ENCODE measurements at places on chromosomes 1 and 21.

DNA sequence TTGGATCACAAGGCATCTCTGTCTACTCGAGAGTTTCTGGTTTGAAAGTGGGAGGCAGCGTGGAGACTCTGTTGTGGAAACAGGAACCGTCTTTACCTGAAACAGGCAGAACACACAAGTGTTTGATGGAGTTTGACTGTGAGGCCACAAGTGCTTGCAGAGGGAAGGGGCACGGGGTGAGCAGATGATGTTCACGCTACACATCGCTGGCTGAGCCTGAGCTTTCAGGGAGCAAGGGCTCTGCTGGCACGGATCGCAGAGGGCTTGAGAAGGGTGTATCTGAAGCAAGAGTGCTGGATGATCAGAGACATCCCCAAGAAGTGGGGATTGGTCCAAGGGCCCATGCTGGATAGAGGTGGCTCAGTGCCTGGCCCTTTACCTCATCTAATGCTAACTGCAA, 59.3 kb downstream of the IGSF21 start:
- DNase-seq, result no peak

- DNase-seq, result no peak
Observed at GRCh38 chr21:31426235-31426797, 82.3 kb upstream of the TIAM1 start.

DNA sequence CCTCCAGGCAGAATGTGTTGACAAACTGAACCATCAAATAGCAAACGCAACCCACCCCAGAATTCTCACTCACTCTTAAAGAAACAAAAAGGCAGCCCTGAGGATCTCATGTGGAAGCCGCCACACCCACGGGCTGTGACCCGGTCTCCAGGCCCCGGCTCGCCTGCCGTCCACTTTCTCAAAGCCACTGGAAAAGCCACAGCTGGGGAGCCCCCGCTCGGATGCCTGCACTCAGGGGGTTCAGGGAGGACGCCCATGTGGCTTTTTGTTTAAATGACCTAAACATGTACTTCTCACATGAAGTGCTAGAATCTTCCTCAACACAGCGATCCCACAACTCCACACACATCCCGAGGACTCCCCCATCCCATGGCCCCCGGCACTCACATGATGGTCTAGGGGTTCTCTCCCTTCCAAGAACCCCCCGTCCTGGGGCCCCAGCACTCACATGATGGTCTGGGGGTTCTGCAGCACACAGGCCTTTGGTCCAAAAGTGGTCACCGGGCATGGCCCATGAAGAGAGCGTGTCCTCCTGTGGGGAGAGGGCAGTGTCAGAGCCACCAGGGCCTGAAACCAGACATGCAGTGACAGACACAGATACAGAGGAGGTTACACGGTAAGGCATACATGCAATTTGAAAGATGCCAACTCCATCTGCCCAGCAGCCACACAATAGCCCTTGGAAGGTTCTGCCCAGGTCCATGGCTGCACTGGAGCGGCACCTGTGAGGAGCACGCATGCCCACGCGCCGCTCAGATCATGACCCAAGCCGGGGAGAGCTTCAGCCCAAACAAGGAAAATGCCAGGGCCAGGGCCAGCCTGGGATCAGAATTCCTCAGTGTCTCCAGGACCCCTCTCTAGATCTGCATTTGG, 16.5 kb downstream of the NADK start:
- no peak for DNase-seq

GRCh38 chr1:162284206-162284955, 92.3 kb downstream of the SPATA46 start:
- DNase-seq, result no peak

DNA sequence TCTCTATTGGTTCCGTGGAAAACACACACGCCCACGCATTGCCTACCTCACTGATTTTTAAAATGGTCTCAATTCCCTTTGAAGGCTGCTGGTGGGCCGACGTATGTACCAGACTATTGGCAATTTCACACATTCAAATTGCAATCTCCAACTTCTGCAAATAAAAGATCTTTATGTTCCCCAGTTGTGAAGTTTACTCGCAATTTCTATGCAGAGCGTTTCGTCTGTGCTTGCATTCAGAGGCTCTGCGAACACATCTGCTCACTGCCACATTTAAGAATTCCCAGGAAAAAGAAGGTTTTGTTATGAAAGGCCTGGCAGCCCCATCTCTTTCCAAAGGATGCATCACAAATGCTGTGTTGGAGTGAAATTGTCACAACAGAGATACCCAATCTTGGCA, 288.0 kb upstream of the KAZN start:
- no peak for DNase-seq

GRCh38 chr1:73755649-73756048, 442.3 kb downstream of the LRRIQ3 start:
- no peak for DNase-seq

DNA sequence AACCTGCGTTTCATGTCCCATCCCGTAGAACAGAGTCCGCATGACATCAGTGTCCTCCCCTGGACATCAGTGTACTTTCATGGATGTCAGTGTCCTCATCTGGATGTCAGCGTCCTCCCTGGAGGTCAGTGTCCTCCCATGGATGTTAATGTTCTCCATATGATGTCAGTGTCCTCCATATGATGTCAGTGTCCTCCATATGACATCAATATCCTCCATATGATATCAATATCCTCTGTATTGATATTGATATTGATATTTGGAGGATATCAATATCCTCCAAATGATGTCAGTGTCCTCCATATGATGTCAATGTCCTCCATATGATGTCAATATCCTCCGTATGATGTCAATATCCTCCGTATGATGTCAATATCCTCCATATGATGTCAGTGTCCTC, 284.9 kb downstream of the AJAP1 start:
- no peak for DNase-seq

DNA sequence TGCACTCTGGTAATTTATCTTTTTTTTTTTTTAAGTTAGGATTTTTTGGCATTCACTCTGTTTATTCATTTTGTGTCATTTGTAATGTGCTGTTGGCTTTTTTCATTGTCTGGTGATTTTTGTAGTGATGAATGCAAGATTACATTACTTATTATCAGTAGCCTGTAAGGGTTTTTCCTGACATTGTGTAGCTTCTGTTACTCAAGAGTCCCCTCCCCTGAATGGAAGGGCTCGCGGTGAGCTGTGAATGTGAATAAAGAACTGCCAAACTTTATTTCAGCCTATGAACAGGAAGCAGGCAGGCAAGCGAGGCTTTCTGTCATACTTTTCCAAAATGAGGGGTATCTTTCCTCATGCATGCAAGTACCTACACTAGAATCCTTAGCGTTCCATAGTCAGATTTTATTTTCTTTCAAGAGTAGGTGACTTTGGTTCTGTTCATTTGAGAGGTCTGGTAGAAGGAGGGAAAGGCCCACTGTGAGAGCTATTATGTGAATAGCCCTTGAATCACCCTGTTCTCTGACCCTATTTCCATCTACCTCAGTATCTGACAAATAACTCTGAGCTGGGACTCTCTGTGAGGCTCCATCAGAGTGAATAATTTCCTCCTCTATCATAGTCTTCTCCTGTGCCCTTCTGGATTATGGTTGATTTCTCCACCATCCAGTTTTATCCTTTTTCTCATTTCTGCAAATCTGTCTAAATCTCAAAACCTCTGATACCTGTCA, 114.0 kb downstream of the CD247 start:
- no peak for DNase-seq

GRCh38 chr1:235852887-235853286, 13.8 kb downstream of the LYST start:
- no peak for DNase-seq

GRCh38 chr1:17314491-17314971, 6.5 kb downstream of the PADI4 start:
- no peak for DNase-seq

- no peak for DNase-seq
Observed at GRCh38 chr1:111756124-111756513, 418 bp downstream of the DDX20 start.

DNA sequence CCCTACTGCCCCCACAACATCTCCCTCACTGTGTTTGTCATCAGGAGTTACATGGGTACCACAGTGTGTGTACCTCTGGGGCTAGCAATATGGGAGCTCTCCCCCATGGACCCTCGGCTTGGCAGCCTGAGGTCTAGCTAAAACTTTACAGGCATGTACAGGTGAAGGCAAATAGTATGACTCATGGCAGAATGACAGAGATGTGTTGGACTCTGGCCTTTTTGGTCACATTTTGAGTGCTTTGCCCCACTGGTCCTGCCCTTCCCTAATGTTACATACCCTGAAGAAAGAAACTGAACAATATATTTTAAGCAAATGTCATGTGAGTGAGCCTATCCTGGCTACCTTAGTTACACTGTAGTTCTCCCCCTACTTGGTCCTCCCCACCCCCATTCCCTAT, 124.0 kb downstream of the NGF start:
- no peak for DNase-seq

DNA sequence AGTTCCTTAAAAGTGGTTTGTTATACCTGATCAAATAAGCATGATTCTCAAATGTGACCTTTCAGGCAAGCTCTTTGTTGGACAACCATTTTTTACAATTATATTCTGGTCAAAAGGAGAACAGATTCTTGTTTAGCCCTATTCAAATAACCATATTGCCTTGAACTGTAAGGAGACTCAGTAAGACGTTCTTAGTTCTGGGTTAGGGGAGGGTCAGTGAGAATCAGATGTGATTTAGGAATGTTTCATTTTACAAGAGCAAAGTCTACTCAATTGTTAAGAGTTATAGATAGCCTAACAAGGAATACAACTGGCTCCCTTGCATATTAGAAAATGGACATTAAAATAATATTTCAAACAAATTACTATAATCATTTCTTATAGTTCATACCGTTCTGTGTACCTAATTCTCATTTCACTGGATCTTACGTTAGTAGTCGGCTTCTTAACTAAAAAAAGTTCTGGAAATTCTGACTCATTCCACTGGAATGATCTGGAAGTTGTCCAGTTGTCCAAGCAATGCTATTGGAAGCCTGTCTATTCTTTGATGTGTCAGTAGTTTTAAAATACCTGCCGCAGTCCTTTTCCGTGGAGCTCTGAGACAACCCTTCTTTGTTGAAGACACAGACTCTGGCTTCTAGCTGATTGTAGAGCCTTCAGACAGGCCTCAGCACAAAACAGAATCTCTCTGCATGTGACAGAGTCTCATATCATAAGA, 88.8 kb downstream of the MAST2 start:
- no peak for DNase-seq

- no peak for DNase-seq
Observed at GRCh38 chr1:112603012-112603411, 15.9 kb downstream of the ST7L start.

DNA sequence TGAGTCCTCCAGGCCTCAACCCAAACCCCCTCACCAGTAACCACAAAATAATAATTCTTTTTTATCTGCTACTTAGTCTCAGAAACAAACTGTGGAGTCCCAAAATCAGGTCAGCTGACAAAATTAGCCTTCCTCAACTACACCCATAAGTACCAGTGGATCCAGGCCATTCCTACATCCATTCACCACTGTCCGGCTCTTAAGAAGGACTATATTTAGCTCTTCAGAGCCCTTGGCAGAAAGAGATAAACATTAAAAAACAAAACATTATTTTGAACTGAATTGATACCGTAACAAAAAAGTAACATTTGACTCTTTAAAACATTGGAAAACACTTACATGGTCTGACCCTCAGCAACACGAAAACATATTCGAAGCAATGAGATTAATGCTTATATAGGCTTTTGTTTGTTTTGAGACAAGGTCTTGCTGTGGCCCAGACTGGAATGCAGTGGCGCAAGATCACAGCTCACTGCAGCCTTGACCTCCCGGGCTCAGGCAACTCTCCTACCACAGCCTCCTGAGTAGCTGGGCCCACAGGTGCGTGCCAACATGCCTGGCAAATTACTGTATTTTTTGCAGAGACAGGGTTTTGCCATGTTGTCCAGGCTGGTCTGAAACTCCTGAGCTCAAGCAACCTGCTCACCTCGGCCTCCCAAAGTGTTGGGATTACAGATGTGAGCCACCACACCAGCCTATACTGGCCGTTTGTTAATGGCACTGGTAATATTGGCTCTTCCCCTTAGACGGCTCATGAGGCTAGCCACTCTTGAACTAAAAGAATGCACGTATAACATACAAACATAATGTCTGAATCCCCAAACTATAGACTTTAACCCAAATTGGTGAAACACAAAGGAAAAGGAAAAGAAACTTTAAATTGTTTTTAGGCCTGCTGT, 330.7 kb downstream of the SMYD3 start:
- DNase-seq, result no peak

DNA sequence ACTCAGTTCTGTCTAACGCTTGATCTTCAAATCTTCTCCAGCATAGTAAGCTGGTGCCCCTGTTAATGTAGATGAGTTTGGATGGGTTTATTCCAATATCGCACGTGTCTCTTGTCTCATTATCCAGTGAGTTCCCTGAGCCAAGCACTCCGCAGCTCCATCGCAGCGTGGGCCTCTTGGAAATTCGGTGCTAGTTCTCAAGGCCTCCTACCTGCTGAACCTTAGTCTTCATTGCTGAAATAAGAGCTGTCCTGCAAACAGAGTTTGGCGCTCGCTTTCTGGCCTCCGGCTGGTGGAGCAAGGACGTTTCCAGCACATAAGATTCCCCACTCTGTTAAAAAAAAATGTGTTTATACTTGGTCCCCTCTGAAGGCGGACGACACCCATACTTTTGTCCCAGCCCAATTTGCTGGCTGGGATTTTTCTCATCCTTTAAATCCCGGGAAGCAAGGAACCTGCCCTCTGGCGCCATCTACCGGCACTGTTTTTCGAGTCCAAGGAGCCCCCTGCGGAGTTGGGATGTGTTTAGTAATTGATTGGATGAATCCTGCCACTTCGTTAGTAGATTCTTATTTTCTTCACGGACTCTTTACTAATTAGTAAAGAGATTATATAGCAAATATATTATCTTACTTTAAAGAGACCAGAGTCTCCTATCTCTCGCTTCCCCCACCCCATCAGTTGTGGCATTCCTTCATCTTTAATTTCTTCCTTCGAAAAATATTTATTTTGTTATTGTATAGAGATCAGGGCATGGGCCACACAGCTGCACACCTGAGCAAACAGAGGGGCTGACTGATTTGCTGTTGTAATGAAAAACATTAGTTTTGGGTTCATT, 14.7 kb downstream of the JUN start:
- no peak for DNase-seq

DNA sequence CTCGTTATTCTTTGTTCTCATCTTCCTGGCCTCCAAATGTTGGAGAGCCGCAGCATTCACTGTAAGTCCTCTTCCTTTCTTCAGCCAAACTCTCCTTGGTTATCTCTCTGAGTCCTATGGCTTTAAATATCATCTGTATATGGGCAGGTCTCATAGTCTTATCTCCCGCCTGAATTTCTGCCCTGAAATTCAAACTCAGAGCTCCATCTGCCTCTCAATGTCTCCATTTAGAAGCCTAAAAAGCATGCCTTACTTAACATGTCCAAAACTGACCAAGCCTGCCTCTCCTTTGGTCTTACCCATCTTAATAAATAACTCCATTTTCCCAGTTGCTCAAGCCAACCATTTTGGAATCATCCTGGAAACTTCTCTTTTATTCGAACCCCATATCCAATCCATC, 80.7 kb downstream of the DHRS3 start:
- DNase-seq, result no peak
